ENCODE measurements at places on chromosomes 16 and 17.

DNA sequence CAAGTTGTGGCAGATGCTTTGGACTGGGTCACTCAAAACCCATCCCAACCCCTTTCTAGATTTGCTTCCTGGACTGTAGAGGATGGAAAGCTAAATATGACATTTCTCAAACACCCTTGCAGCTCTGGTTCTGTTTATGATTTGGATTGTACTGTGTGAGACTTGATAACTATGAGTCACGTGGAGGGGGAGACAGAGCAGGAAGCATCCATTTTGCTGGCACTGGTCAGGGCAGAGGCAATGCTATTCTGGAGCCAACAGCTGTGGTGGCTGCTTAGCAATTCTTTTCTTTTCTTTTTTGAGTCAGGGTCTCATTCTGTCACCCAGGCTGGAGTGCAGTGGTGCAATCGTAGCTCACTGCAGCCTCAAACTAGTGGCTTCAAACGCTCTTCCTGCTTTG is 13.6 kb upstream of the TERF2 start:
- DNase-seq, result no peak

DNA sequence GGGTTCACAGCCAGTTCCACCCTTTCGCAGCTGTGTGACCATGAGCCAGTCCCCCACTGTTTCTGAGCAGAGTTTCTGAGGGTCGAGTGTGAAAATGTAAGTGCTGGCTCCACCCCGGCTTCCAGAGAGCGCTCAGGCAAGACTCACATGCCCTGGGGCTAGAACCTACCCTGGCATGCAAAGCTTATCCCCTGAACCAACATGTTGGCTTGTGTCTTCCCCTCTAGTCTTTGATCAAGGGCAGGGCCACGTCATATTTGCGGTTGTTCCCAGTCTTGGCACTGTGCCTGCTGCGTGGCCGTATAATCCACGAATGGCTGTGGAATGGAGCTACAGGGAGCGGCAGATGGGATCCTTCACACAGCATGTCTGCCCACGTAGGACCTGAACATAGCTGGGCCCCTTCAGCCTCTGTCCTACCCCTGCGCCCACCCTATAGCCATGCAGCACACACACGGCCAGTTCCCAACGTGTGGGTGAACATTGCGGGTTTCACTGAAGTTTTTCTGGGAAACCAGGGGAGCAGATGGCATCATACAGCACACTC is 84.8 kb downstream of the MRM1 start:
- DNase-seq, result no peak

DNA sequence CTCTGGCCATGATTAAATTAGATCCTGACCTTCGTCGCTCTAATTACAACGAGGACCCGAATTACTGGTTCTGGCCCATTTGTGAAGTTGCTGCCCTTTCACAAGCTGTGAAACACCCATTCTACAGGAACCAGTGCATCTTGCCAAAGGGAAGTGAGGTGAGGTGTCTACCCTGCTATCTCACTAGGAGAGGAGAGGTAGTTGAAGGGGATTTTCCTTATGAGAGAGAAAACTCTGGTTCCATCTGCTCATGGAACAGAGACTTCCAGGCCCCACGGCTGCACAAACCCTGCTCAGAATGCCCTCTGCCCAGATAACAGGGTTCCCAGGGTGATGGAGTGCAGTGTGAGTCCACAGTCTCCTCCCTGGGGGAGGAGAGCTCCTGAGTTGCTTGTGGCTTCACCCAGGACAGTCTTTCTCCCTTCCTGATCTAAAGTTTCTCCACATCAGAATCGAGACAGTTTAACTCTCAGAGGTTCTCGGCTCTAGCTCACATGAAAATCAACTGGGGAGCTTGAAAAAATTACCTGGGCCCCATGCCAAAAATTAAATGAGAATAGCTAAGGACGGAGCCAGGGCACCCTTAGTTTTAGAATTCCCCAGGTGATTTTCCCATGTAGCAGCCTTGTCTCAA is 7.8 kb upstream of the SSTR2 start:
- DNase-seq, result peak; percentile 85

- DNase-seq, result no peak
Measured at GRCh38 chr17:66508896-66509844, 206.8 kb downstream of the PRKCA start.

DNA sequence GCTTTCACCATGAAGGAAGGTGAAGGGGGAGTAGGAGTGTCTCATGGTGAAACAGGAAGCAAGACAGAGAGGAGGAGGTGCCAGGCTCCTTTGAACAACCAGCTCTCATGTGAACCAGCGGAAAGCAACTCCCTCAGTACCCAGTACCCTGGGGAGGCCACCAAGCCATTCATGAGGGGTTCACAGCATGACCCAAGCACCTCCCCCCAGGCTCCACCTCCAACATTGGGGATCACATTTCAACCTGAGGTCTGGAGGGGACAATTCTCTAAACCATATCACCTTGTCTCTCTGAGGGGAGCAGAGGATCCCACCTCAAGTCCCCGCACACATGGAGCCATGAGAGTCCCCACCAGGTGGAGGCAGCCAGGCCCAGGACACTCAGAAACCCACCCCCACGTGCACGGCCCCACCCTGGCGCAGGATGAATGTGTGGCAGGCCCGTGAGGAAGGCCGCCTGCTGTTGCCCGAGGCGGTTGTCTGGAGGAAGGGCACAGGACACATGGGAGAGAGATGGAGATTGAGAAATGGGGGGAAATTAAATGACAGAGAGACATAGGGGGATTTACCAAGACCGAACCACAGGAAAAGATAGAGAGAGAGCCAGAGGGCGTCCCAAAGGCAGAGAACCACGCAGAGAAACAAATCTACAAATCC is 85.9 kb downstream of the TMEM132E start:
- DNase-seq, result no peak

GRCh38 chr17:29613352-29613837 is 9.3 kb downstream of the CORO6 start:
- no peak for DNase-seq

- no peak for DNase-seq
Measured at GRCh38 chr16:18003033-18003432, 333.5 kb downstream of the NPIPA8 start.

GRCh38 chr17:50081757-50082156 is 13.4 kb upstream of the PDK2 start:
- no peak for DNase-seq

DNA sequence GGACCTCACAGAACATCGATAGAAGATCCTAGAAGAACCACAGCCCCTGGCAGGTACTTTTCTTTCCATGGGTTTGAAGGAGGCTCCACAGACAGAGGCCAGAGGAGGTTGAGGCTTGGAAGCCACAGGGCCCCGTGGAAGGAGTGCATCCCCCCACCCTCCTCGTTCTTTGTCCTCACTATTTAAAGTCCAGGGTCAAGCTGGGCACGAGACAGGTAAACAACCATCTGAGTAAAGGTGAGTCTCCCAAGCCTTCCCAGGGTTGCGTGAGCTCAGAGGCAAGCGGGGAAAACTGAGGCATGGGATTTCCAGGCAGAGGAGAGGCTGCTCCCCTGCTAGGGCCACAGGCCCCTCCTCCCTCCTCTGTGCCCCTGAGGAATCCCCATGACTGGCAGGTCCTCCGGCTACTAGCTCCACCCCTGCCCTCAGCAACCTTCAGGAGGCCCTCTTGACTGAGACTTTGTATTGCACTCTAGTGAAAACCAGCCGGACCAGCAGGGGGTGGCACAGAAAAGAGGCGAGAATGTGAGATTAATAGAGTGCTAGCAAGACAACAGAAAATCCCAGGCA is 927 bp upstream of the SULT1A2 start:
- no peak for DNase-seq

DNA sequence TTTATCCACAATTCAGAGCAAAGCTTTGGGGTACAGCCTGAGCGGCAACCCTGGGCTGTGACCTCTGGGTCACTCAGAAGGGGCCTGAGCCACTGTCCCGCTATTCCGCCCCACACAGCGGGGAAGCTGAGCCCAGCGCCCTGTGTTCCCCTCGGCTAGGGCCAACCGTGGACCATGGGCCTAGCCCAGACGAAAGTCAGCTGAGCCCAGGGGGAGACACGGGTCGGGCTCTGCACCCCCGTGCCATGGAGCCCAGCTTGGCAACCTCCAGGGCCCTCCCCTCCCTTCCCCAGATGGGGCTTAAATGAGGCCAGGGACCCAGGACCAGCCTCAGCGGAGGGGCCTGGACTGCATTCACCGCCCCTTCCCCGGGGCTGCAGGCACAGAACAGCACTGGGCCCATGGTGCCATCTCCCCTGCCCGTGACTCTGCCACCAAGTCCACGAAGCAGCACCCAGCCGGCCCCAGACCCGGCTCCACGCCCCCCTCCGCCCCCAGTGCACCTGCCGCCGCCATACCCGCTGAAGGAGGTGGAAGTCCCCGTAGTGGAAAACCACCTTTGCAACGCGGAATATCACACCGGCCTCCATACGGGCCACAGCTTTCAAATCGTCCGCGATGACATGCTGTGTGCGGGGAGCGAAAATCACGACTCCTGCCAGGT is 1.8 kb downstream of the TPSD1 start:
- DNase-seq, result no peak

Measured in NCI-H524 treated with DMSO at 0.1 percent for 48 hours (cell line).